ENCODE measurements at places on chromosomes 13 and 19.

- no peak for DNase-seq
Measured at GRCh38 chr13:106032441-106032840, 503.0 kb downstream of the EFNB2 start.

DNA sequence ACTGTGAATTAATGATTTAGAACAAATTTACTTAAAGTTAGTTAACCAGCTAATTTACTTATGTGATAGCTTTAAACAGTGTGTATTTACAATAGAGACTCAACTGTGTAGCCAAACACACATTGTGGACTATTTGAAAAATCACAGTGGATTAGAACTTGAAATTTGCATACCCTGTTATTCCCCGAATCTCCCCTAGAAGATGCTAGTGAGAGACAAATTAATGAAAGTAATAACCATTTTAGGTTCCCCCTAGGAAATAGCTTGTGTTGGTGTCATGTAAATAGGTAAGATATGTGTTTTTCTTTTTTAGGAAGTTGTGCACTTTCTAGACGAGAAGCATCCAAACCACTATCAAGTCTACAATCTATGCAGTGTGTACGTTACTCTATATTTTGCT is 98.5 kb downstream of the C1QTNF9 start:
- DNase-seq: no peak

- DNase-seq: peak; percentile 95
Measured at GRCh38 chr19:3036119-3036976, 7.3 kb upstream of the TLE2 start.

DNA sequence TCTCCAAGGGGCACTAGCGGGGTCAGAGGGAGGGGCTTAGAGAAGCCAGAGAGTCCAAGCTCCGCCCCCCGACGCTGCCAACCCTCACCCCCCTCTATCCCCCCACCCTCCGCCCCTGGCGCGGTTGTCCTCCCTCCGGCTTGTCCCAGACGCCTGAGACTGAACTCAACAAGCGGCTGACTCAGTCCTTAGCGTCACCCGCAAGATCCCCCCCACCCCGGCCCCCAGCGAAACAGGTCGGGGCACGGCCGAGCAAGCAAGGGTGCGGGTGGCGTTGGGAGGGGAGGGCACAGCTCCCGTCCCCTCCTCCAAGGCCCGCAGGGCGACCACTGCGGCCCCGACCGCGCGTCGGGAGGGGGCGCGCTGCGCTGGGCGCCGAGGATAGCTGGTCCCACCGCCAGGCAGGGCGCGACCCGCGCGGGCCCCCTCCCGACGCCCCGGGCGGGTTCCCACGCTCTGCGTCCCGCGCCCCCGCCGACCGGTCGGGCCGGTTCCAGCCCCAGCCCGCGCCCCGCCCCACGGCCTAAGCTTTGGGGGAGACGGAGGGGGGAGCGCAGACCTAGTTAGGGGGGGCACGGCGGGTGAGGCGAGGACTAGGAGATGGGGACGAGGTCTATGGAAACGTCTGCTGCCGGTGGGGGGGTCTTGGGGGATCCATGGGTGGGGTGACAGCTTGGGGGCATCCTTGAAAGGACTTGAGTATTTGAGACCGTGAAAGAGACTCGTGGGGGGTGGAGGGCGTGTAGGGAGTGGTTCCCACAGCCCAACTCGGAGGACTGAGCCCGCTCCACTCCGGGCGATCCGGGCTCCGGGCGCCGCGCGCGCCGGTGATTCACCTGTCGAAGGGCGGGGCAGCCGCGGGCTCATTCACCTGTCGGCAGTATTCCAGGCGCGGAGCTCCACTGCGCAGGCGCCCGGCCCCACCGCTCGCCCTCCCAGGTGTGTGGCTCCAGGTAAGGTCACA is 5.1 kb downstream of the NOTCH3 start:
- DNase-seq: peak; percentile 73

DNA sequence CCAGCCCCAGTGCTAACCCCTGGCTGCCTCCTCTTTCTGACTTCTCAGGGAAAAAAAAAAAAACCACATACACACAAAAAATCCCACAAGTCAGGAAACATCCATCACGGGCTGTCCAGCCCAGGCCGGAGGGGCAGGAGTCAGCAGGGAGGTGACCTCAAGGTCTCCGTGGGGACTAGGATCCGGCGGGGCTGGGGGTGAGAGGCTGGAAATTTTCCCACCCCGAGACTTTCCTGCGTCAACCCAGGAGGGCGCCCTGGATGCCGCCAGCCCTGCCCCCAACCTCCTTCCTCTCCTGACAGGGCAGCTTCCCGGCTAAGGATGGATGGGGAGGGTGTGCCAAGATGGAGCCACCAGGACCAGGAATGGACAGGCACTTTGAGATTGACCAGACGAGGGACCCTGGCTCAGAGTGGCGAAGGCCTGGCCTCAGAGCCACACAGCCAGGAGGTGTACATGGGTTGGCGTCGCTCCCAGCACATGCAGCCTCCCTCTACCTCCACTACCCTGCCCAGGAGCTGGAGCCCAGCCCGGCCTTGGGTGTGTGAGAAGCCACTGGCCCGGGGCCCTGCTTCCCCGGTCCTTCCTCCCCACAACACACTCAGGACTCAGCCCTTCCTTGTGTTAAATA is 33.3 kb downstream of the BLOC1S3 start:
- no peak for DNase-seq

All from NCI-H2081 (cell line).